ENCODE measurements at places on chromosomes 6 and 20.
A peak's percentile ranks its signal among the peaks of the same experiment; 100 is the strongest.

DNA sequence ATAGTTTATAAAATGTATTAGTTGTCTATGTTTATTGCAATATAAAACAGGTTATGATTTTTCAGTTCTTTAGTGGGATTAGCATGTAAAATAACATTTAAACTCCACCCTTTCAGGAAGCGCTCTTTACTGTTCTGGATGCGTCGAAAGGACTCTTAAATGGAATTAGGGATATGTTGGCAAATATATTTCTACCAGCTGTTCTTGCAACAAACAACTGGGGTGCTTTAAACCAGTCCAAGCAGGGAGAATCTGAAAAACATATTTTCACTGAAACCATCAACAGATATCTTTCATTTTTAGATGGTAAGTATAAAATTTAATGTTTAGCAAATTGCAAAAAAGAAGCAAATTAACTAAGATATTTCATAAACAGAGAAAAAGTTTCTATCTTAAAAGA is 21.8 kb downstream of the DNAH8 start:
- no peak for DNase-seq

DNA sequence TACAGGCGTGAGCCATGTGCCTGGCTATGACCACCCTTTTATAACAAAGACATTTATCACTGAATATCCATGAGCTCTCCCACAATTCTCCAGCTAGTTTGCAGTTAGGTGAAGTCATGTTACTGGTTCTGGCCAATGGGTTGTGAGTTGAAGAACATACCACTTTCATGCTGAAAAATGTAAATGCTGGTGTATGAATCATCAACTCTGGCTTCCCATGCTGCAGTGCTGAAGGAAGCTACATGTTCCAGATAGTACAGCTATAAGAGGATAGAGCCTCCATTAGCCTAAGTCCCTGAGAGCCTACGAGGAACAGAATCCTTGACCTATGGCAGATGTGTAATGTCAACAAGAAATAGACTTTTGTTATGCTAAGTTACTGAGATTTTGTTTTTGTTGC is 180.4 kb downstream of the BTBD9 start:
- no peak for DNase-seq

DNA sequence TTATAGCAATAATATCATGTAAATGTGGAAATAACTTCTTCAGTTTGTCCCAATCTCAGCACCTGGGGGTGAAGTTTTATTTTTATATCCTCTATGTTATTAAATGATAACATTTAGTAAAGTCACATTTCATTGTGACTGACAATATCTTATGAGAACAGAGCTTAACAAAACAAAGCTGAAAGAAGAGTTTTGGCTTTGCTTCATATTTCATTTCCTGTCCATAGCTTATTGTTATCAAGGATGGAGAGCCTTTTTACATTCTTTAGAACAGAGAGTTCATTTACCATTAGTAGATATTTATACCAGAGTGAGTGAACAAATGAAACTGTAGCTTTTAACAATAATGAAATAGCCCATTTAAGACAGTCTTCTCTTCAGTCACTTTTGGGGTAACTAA is 231.9 kb upstream of the SGK1 start:
- DNase-seq, result no peak

- no peak for DNase-seq
Measured at GRCh38 chr6:53281518-53282215, 67.1 kb downstream of the ELOVL5 start.

- DNase-seq, result no peak
Measured at GRCh38 chr6:83153883-83154521, 39.1 kb downstream of the PGM3 start.

DNA sequence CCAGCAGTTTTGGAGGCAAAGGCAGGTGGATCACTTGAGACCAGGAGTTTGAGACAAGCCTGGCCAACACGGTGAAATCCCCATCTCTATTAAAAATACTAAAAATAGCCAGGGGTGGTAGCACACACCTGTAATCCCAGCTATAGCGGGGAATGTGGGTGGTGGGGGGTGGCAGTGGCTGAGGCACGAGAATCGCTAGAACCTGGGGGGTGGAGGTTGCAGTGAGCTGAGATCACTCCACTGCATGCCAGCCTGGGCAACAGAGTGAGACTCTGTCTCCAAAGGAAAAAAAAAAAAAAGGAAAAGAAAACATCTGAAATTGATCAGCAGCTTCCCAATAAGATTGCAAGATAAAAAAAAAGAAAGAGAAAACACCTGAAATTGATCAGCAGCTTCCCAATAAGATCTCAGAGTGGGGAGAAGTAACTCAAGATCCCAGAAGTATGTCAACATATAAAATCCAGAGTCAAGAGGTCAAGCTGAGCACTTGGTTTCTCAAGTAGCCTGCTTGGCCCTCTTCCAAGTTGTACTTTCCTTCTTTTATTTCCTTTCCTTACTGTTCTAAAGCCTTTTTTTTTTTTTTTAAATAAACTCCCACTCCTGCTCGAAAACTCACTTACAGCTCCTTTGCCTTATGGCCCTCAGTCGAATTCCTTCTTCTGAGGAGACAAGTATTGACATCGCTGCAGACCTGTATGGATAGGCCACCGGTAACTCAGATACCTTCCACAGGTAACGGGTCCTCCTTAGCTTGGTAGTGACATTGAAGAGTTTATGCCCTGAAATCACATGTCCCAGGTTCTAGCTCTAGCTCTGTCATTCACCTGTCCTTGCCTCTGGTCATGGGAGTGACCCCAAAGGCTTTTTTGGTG is 368.5 kb upstream of the SYNCRIP start:
- no peak for DNase-seq

DNA sequence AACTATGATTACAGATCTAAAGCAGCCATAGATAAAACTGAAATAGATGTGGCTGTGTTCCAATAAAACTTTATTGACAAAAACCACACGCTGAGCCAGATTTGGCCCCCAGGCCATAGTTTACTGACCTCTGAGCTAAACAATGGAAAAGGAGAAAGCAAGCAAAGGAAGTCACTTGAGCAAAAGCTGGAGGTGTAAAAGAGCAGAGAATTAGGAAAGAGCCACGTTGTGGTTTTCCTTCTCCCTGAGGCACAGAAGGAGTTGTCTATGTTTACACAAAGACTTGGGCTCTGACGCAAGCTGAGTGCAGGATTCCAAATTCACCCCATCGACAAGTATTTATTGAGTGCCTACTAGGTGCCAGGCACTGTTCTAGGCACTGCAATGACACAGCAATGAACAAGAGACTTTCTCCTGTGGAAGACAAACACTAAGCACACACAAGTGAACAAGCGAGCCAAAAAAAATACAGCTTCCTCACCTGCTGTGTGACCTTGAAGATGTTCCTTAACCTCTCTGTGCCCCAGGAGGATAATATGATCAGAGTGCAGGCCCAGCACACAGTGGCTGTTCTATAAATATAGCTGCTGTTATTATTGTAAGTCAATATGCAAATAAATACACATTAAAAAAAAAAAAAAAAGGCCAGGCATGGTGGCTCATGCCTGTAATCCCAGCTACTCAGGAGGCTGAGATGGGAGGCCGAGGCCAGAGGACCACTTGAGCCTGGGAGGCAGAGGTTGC is 75.4 kb upstream of the PTPN1 start:
- DNase-seq, result no peak

- no peak for DNase-seq
Measured at GRCh38 chr6:147903321-147903720, 394.8 kb downstream of the SAMD5 start.

GRCh38 chr6:24991810-24992467 is 56.2 kb upstream of the RIPOR2 start:
- peak; percentile 52 for DNase-seq

- DNase-seq, result no peak
Measured at GRCh38 chr20:15927893-15928650, 645.2 kb downstream of the KIF16B start.

DNA sequence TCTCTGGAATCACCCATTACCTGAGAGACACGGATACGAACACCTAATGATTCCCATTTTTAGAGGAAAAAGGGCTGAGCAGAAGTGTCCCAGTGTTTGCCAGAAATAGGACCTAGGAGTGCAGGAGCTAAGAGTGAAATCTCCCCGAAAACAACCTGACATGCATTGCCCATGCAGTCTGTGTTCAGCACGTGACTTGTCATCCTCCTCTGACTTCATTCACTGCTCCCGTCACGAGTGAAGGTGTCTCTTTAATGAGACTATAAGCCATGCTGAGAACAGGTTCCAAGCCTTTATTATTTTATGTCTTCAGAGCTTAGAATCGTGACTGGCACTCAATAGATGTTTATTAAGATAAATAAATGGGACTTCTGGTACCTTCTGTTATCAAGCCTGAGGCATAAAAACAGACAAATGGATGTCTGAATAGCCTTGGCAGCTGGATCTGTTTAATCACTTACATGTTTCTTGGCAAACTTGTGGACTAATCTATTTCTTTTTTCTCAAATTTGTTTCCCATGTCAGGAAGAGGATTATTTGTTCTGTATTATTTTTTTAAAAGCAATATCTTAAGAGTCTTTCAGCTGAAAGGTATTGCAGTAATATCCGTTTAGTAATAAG is 3.7 kb upstream of the MLIP start:
- no peak for DNase-seq

DNA sequence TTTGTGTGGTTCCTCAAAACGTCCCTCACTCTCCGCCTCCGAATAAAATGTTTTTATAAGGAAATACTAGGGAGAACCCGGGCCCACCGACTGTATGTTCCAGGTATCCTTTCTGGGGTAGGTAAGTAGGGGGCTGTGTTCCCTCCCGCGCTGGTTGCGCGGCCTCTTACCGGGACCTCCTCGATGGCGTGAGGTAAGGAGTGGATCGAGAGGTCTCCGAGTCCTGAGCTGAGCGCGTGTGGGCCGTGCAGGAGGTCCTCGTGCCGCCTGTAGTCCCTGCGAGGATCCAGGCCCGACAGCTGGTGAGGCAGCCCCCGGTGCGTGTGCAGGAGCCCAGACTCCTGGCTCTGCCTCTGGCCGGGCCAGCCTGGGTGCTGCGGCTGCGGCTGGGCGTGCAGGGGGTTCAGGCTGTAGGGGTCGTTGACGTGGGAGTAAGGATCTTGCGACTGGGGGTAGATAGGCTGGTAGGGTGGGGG is 5.1 kb downstream of the TFAP2A start:
- DNase-seq, result no peak

DNA sequence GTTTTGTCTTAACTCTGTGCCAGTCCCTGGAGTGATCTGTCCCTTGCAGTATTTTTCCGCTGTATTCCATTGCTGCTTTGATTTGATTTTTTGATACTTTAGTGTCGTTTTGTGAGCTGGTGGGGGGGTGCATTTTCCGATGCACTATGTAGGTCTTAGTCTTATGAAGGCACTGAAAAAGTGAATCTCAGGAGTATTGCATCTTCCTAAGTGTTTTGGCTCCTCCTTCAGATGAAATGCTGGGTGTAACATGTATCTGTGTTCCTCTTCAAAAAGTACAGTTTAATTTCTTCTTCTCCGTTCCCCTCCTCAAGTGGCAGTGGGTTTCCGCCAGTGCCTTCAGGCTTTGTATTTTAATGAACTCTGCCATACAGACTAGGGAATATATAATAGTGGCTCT is 580.7 kb upstream of the GJE1 start:
- no peak for DNase-seq

GRCh38 chr6:8785223-8785622 is 349.9 kb upstream of the SLC35B3 start:
- no peak for DNase-seq

- DNase-seq, result no peak
Measured at GRCh38 chr6:110042670-110043296, 64.7 kb downstream of the GPR6 start.

DNA sequence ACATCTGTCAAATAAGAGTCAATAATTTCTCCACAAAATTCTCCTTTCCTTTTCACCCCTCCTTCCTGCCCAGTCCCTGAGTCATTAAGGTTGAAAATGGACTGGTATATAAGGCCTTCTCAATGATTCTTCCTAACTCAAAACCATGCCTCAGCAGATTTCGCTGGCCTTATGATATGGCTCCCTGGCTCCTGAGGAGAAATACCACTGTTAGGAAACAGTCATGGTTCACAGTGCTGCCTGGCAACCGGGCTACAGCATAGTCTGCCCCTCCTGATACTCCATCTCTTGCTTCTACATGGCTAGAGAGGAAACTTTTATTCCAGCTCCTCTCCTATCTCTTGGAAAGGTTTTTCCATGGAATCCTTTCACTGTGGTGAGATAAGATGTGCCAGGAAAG is 4.7 kb downstream of the UBE2J1 start:
- DNase-seq, result no peak

GRCh38 chr6:38901802-38902522 is 146.6 kb upstream of the GLP1R start:
- no peak for DNase-seq

DNA sequence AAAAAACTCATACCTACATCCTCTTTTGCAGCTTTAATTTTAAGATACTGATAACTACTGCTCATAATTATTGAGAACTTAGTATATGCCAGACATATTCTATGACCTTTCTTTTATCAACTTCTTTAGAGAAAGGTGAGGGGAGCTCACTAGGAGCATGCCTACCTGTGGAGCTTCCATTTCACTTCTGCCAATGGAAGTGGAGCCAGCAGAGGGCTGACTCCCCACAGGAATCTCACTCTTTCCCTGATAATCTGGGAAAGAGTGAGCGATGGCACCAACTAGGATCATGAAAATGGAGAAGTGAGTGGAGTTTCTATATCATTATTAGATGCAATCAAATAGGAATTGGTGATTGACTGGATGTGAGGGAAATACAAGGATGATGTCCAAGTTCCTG is 484.9 kb downstream of the LMBRD1 start:
- DNase-seq, result no peak

DNA sequence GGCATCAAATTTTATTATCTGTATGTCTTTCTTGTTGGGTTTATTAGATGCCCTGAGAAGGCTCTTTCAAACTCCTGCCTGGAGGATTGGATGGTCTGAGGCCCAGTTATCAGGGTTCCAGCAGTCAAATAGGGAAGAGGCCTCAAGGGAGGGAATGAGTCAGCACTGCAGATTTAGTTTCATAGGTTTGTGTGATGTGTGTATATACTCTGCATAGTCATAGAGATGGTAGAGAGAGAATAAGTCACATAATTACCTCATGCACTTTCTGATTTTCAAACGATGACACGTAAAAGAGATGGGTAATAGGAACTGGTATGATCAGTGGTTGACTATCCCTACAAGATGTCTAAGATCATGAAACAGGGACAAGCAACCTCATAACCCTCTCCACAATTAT is 82.1 kb downstream of the ADAT2 start:
- DNase-seq, result no peak

DNA sequence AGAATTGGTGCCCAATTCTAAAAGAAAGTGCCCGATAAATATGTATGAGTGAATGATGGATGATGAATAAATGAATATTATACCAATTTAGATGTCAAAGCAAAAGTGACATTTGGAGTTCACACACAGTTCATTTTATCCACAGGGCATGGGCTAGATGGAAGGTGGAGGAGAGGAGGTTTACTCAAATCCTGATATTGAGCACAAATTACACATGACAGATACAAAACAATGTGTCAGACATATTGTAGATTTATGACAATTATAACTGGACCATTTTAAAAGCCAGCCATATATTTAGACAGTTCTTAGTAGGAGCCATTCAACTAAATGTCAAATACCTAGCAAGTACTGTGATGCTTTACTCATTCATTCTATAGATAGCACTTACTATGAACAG is 23.4 kb upstream of the PHACTR1 start:
- DNase-seq, result no peak

GRCh38 chr6:71706523-71706922 is 179.8 kb upstream of the RIMS1 start:
- no peak for DNase-seq

GRCh38 chr20:35680452-35681183 is 15.9 kb upstream of the CPNE1 start:
- DNase-seq, result no peak

- DNase-seq, result no peak
Measured at GRCh38 chr6:118659513-118660217, 8.3 kb upstream of the CEP85L start.
